ENCODE measurements at places on chromosomes 5 and 9. TPM values are rescaled to one million over a fixed set of nuclear protein-coding genes. Genes with fewer than 3 reads are reported as not detected.

Gene CCNO
- 12.3 TPM for total RNA-seq

DNA sequence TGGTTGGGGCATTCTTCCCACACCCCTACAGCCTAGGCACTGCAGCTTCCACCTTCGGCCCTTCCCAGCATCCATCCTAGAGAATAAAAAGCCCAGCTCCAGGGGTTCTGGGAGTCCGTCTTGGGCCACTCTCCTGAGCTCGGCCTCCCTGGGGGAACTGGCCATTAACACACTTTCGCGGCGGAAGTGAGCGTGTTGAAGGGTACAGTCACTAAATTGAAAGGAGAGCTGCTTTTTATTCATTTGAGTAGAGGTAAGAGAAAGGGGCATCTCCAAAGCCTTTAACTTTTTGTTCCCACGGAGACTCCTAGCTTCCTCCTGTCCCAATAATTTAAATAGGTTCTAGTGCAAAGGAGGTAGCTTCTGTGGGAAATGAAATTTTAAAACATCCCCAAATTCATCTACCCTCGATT is 31.0 kb upstream of the NFIB start:
- H3K27ac ChIP-seq: no peak overlapping the region
- no peak overlapping the region for H3K4me3 ChIP-seq
- no peaks in the 10 kb centered on the region for H3K27me3 ChIP-seq
- no peaks in the 10 kb centered on the region for H3K4me1 ChIP-seq
- no peak for DNase-seq

GRCh38 chr9:16640649-16641048 is 229.8 kb downstream of the BNC2 start:
- H3K36me3 ChIP-seq: no peaks in the 10 kb centered on the region
- no peaks in the 10 kb centered on the region for H3K4me1 ChIP-seq
- H3K27ac ChIP-seq: peak overlapping the region; percentile 63
- H3K4me3 ChIP-seq: no peak overlapping the region

Gene ARID3C
- 0.33 TPM for total RNA-seq

- H3K27ac ChIP-seq: no peak overlapping the region
- no peaks in the 10 kb centered on the region for H3K4me1 ChIP-seq
- DNase-seq: no peak
- no peak overlapping the region for H3K4me3 ChIP-seq
- no peaks in the 10 kb centered on the region for H3K27me3 ChIP-seq
Observed at GRCh38 chr5:31047007-31047406, 146.5 kb upstream of the CDH6 start.

Gene ZFP2
- total RNA-seq: 1.2 TPM

GRCh38 chr5:137147346-137147745 is 351.8 kb downstream of the SPOCK1 start:
- H3K4me3 ChIP-seq: no peak overlapping the region
- H3K4me1 ChIP-seq: no peaks in the 10 kb centered on the region
- no peaks in the 10 kb centered on the region for H3K27me3 ChIP-seq
- no peaks in the 10 kb centered on the region for H3K36me3 ChIP-seq

Gene HTR4
- not detected for total RNA-seq

DNA sequence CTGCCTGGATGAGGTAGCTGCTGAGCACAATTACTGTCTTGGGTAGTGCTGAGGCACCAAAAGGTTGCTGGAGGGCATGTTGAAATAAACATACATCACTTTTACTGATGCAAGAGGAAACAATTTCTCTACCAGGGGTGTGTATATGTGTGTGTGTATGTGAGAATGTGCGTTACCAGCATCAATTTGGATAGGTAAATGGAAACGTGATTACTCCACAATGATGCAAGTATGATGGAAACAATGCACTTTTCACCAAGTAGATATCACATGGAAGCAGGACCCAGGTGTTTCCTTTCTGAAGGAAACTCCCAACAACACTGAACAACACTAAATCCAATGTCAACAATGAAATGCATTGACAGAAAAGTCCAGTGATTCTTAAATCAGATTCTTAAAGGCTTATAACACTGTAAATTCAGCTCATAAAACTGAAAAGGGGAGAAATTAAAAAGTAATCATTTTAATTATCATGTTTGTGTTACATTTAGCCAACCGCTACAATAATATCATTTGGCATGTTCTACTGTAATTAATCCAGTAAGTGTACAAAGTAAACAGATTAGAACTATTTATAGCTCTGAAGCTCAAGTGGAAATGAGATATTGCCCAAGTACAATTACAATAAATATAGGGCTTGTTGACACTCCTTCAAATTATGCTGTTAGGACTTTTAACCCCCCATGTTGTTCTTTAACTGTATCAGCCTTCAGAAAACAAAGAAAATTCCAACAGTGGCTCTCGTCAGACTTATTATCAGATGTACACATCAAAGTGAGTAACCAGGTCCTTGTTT is 25.3 kb downstream of the YIPF5 start:
- no peak overlapping the region for H3K4me3 ChIP-seq
- H3K36me3 ChIP-seq: no peaks in the 10 kb centered on the region
- H3K27ac ChIP-seq: no peak overlapping the region
- peaks cover 3% of the 10 kb centered on the region for H3K27me3 ChIP-seq

DNA sequence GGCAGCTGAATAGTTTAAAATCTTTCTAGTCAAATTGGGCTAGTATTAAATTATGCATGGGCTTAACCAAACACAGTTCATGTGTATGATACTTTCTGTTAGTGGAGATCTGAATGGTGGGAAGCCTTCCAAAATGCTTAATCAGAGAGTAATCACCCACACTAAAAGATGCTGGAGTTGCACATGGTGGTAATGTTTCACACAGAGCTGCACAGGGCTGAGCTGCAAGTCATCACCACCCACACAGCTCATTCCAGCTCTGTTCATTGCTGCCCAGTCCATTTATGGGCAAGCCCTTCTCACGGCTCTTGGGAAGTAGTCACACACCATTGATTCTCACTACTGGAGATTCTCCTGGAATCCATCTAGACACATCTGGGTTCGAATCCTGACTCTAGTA is 351.5 kb upstream of the KCNN2 start:
- no peaks in the 10 kb centered on the region for H3K36me3 ChIP-seq
- no peaks in the 10 kb centered on the region for H3K27me3 ChIP-seq
- H3K4me3 ChIP-seq: no peak overlapping the region
- no peak for DNase-seq
- H3K4me1 ChIP-seq: no peaks in the 10 kb centered on the region

DNA sequence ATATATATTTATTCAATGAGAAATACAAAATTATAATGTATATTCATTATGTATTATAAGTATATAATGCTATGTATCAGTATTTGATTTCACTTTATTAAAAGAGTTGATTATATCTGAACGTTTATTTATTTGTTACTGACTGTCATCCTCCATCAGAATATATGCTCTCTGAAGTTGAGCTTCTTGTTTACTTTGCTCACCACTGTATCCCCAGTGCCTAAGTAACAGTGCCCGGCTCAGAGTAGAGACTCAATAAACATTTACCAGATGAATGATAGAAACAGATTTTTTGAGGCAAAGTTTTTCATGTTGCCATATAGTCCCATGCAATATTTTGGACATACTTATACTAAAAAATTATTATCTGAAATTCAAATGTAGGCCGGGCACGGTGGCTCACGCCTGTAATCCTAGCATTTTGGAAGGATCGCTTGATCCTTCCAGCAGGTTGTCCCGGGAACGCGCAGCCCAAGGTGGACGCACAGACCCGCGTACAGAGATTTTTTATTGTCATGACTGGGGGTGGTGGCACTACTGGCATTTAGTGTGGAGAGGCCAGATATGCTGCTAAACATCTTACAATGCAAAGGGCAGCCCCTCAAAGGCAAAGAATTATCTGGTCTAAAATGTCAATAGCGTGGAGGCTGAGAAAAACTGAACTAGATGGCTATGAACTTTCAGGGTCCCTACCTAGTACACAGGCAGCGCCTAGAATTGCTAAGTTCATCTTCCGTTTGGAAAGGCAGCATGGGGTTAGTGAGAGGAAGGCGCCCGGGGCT is 761 bp upstream of the DNAJC25 start:
- H3K27ac ChIP-seq: peak overlapping the region; percentile 81
- H3K27me3 ChIP-seq: no peaks in the 10 kb centered on the region
- peaks cover 4% of the 10 kb centered on the region for H3K36me3 ChIP-seq
- peaks cover 9% of the 10 kb centered on the region for H3K4me1 ChIP-seq
